ENCODE measurements at places on chromosomes 7 and 10. TPM values are rescaled to one million over a fixed set of nuclear protein-coding genes. Genes with fewer than 3 reads are reported as not detected.

Gene JAKMIP3
- 2.0 TPM for total RNA-seq

Gene MORN4
- total RNA-seq, result 13.4 TPM

Gene RELN
- total RNA-seq, result not detected

Gene ENO4
- 0.28 TPM for total RNA-seq

Gene SSC4D
- 1.8 TPM for total RNA-seq

Gene PAX4
- total RNA-seq, result not detected

Gene ABCB1
- total RNA-seq, result not detected

Gene IFIT3
- total RNA-seq, result 6.7 TPM

Gene SMIM30
- total RNA-seq, result 40.8 TPM

Gene PTF1A
- total RNA-seq, result not detected

Gene GIMAP5
- not detected for total RNA-seq

Gene FGFR2
- total RNA-seq, result 1.6 TPM

Gene RPEL1
- not detected for total RNA-seq

Gene CFAP69
- 4.3 TPM for total RNA-seq

Gene TCF7L2
- 20.9 TPM for total RNA-seq

Gene SYT15
- 0.64 TPM for total RNA-seq

Gene PBLD
- total RNA-seq, result 6.2 TPM

Gene LIPF
- total RNA-seq, result not detected

Gene INPP5A
- 21.8 TPM for total RNA-seq

Gene CREB5
- total RNA-seq, result 7.1 TPM

Gene NUPR2
- not detected for total RNA-seq

Gene CRHR2
- not detected for total RNA-seq

Gene SPDYE2
- not detected for total RNA-seq

Gene CCL24
- not detected for total RNA-seq

Gene C10orf105
- not detected for total RNA-seq

Gene FFAR4
- total RNA-seq, result not detected

Gene GPR15LG
- not detected for total RNA-seq

Gene COBL
- total RNA-seq, result not detected

Gene GHRHR
- total RNA-seq, result not detected

Gene PDZD7
- total RNA-seq, result 0.26 TPM

Gene ANKRD22
- total RNA-seq, result not detected

Measured in A673 (cell line).